ENCODE measurements at places on chromosomes 12 and 14.

DNA sequence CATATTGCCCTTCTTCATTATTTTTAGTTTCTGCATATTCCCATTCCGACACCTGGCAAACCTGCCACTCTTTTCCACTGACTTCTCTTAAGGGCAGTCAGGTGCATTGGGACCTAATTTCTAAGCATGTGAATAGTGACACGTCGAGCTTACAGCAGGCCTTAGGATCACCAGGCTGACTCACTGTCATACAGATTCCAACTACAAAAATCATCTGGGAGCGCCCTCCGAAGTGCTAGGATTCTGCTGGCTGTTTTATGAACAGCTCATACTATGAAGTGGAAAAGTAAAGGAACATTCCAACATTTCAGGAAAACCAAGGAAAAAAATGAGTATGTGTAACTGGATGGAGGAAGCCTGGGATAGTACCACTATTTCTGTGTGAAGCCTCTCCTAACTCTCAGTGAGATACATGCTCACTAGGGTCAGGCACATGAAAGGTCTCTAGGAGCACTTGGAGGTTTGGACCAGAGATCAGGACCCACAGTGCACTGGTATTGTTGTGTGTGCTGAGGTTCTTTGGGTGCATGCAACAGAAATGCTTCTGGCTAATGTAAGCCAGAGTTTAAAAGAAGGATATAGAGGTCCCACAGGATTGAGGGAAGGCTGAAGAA is 257.4 kb downstream of the ZFP36L1 start:
- no peak for DNase-seq

- DNase-seq, result no peak
Measured at GRCh38 chr14:36767603-36768281, 106.1 kb downstream of the PAX9 start.

- no peak for DNase-seq
Measured at GRCh38 chr12:70759161-70759918, 122.1 kb upstream of the PTPRB start.

DNA sequence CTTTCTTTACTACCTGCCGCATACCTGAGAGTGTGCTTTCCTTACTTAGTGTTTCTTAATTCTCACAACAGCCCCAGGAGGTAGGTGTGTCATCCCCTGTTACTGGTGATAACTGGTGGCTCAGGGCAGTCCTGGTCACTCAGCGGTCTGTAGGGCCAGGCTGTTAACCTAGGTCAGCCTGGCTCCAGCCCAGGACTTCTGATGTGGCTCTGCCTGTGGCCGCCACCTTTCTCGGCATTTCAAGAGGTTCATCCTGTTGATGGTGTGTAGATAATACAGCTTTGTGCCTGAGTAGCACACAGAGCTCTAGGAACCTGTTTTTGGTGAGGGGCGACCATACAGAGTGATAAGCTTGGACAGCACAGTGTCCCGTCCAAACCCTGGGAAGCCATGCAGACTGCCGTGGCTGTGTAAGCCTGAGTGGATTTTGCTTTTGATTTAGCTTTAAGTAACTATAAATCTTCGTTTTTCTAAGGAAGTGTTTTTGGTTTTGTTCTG is 11.9 kb upstream of the DNAH10 start:
- DNase-seq, result no peak

GRCh38 chr12:83826112-83826511 is 1086.5 kb downstream of the SLC6A15 start:
- no peak for DNase-seq

DNA sequence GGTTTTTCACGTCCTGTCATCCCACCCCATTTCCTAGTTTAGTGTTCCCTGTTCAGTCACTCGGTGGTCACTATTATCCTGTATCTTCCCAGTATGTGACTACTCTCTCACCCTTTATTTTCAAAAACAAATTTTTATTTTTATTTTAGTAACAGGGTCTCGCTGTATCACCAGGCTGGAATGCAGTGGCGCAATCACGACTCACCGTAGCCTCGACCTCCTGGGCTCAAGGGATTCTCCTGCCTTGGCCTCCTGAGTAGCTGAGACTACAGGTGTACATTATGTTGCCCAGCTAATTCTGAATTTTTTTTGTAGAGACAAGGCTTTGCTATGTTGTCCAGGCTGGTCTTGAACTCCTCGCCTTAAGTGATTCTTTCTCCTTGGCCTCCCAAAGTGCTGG is 20.1 kb upstream of the PRICKLE1 start:
- DNase-seq, result no peak

GRCh38 chr12:55072083-55072482 is 52.3 kb downstream of the NEUROD4 start:
- DNase-seq, result no peak

Measured in GM12892 (cell line).